ENCODE measurements at places on chromosomes 2 and 18.

DNA sequence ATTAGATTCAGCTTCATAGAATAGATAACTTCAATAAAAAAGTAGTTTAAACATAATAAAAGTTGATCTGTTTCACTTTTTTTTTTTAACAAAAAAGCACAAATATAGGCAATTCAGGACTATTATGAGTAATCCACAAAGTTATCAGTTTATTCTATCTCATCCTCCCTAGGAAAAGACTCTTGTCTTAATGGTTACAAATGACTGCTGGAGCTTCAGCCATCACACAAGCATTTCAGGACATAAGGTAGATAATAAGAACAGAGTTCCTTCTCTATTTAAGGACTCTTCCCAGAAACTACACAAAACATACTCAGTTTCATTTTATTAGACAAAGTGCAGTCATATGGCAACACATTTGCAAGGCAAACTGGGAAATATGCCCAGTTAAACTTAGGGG is 357.6 kb upstream of the SETBP1 start:
- DNase-seq: no peak

- DNase-seq: no peak
These were observed 76.4 kb downstream of the BOD1L2 start for GRCh38 chr18:57223144-57223870.

DNA sequence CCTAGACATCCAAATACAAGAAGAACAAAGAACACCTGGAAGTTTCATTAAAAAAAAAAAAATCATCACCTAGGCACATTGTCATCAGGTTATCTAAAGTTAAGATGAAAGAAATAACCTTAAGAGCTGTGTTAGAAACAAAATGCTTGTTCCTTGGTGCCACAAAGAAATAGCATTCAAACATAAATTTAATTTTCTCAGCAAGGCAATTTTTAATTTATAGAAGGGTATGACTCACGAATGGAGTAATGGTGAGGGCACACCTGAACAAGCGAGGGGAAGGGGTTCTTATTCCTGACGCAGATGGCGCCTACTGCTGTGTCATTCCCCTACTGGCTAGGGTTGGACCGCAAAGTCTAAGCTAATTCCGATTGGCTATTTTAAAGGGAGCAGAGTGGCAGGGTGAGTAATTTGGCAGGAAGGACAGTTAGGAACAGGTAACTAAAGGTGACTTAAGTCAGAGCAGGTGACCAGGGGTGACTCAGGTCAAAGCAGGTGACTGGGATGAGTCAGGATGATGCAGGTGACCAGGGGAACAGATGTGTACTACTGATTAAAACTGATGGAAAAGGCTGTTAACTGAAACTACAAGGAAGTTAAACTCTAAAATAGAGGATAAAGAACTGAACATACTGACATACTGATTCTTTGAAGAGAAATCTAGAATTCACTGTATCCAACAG is 30.0 kb upstream of the TWSG1 start:
- DNase-seq: no peak

GRCh38 chr2:215355801-215356200 is 43.9 kb downstream of the ATIC start:
- no peak for DNase-seq

DNA sequence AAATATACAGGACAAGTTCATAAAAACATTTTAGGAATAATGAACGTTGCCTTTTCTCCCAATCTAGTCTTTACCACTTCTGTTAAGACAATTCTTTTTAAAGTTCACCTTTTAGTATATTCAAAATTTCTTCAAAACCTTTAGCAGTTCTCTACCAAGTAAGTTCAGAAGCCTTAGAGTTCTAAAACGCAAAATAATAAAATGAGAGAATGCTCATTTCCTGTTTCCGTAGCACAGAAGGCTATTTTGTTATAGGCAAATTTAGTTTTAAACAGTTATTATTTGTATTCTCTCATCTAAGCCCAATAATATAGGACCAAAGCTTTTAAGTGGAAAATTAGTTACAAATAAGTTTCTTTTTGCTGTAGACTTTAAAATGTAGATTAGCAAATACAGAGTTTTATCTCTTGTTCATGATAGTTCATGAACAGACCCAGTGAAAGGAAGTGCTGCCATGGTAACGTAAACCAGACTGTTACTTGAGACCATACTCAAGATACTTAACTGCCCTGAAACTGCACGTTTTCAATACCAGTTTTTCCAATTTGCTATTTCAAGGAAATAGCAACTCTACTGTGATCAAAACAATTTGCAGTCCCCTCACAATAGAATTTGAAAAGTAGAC is 173.1 kb upstream of the STON1 start:
- no peak for DNase-seq

DNA sequence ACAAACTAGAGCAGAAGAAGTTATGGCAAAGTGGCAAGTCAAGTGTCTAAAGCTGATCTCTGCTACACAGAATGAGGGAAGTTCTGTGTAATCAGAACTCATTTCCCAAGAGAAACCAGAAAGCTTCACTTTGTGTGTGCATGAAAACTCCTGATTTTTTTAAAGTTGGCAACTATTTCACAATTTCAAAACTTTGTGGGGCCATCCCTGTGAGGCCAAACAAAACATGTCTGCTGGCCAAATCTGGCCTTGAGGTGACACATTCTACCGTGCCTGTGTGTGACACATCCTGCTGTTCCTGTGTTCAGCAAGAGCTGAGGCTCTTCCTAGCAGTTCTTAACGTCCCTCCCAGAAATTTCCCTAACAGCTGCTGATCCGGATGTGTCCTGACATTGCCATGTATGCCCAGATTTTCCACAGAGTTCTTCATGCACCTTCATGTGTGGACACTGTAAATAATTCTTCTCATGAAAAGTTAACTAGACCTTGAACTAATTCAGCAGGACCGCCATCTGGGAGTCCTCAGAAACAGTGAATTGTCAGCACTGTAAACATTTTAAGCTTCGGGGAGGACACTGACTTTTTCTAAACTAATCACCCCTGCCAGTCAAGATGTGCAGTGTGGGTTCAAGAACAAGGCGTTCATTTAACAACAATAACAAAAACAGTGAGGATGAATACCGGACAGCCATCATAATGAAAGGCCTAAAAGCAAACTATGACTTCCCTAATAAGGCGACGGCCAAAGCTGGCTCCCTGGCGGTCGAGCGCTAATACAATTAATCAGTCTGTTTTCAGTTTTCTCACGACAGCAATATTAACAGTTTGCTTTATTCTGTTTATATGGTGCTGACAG is 99.0 kb downstream of the PLEKHM3 start:
- DNase-seq: peak; percentile 83

DNA sequence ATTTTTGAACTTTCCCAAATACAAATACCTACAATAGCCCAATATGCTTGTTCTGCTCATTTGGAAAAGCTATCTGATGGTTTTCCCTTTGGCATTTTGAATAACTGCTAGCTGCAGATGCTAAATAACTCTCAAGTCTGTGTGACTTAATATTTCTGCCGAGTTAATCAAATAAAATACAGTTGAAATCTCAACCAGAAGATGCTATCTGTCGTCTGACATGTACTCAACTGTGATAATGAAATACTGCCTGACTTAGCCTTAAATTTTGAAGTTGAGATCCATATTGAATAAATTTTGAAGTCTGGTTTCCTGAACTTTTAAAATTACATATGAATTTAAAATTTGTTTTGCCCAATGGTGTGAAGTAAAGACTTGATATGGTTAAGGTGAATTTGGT is 204.4 kb upstream of the MEX3C start:
- no peak for DNase-seq

GRCh38 chr18:6255116-6255705 is 159.5 kb downstream of the L3MBTL4 start:
- no peak for DNase-seq

DNA sequence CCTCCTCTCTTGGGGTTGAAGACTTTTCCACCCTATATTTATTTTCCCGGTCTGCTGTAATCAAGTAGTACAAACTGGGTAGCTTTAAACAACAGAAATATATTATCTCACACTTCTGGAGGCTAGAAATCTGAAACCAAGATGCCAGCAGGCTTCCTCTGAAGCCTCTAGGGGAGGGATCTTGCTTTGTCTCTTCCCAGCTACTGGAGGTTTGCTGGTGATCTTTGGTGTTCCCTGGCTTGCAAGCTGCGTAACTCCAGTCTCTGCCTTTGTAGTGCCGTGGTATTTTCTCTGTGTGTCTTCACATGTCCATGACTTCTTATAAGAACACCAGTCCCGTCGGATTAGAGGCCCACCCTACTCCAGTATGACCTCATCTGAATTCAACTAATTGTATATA is 44.4 kb downstream of the MYO3B start:
- DNase-seq: no peak

- DNase-seq: no peak
These were observed 27.2 kb downstream of the CDKL4 start for GRCh38 chr2:39216346-39217191.

GRCh38 chr18:68489013-68489792 is 225.7 kb downstream of the TMX3 start:
- DNase-seq: no peak

DNA sequence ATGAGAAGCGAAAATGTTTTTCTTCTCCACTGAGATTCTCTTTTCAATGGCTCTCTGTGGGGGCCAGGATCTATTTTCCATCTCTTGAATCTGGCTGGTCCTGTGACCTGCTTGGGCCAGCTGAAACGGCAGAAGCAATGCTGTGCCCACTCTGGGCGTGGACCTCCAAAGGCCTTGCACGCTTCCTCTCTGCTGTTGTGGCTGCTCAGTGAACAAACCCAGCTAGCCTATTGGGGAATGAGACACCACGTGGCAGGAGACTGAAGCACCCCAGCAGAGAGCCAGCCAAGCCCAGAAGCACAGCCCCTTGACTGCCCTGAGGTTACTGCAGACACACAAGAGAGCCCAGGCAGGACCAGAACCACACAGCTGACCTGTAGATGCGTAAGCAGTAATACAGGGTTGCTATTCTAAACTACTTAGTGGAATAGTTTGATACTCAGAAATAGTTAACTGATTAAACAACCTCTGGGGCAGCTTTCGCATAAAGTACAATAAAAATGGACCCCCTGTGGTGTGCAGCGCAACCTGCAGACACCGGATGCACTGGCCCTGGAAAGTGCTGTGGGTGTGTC is 221.7 kb upstream of the SH3BP4 start:
- no peak for DNase-seq

DNA sequence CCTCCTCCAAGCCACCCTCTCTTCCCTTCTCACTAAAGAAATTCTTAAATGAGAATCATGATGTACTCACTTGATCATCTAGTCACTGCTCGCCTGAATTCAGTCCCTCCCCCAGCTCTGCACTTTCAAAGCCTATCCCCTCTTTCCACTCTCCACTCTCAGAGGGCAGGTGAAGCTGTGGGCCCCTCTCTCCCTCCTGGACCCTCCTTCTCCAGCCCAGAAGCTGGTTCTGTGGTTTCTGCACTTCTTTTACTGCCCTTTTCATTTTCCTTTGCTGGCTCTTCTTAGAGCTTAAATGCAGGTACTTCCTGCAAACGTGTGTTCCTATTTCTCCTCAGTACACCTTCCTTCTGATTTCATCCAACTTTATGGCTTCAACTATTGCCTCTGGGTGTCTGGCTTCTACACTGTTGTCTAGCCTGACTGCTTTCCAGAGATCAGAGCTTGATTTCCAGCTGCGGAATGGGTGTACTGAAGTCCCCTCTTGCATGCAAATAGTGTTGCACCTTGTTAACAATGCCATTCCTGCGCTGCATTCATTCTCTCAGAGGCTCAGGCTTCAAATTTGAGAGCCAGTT is 15.3 kb upstream of the TXNDC2 start:
- DNase-seq: no peak

DNA sequence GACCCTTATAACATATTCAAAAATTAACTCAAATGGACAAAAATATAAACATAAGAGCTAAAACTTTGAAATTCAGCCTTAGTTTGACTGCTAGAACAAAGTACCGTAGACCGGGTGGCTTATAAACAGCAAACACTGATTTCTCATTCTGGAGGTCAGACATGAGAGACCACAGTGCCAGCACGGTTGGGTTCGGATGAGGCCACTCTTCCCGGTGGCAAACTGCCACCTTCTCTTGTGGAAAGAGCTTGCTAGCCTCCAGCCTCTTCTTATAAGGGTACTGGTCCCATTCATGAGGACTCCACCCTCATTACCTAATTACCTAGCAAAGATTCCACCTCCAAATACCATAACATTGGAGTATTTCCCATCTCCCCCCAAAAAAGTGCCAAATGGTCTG is 91.3 kb downstream of the FAM210A start:
- no peak for DNase-seq

GRCh38 chr18:5571666-5572065 is 27.9 kb upstream of the EPB41L3 start:
- no peak for DNase-seq

DNA sequence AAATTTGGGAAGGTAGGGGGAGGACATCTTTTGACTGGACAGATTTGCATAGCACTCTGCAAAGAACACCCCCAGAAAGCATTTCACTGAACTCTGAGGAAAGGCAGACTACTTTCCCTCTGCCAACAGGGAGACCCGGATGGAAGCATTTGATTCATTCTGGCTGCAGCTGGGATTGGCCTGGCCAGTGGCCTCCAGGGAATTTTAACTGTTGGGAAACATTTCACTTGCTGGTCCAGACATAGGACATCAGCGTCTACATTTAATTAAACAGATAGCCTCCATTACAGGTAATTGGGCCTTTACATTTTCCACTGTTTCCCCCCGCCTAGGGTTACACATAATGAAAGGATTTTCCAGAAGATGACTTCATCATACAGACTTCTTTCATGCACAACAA is 92.8 kb downstream of the MARCHF4 start:
- no peak for DNase-seq

DNA sequence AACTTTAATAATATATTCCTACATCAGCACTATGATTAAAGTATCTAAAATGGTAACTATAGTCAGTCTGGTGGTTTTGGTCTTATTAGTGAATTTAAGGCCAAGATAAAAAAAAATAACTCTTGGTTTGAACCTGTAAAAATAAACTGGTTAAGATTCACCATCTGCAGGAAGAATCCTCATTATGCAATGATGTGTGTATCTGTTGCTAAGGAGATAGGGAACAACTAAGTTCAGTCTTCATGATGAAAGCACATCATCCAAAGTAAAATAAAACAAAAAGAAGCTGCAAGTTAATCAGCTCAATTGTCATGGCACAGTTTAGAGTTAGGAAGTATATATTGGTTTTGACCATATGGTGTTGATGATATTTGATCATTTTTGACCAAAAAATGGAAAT is 466.0 kb downstream of the NYAP2 start:
- DNase-seq: no peak

GRCh38 chr2:217242947-217243346 is 383.1 kb upstream of the TNP1 start:
- no peak for DNase-seq

DNA sequence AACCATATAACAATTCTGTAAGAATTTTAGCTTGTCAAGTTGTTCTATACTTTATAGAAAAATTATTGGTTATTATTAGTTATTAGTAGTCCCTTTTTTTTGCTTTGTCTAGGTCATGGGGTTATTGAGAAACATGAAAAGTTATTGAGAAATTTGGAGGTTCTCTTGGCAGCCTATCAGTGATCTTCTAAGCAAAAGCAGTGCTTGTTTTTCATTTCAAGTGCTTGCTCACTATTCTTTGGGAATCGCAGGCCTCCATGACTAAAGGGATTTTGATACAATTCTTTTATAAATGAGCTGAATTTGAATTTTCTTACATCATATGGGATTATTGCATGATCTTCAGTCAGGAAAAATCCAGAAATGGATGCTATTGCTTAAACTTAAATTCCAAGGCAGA is 25.8 kb downstream of the PLEKHA3 start:
- DNase-seq: no peak
